ENCODE measurements at places on chromosomes 1 and 21. TPM values are rescaled to one million over a fixed set of nuclear protein-coding genes. Genes with fewer than 3 reads are reported as not detected.
A peak's percentile ranks its signal among the peaks of the same experiment; 100 is the strongest.

KIAA1614 gene
- total RNA-seq: not detected

DNA sequence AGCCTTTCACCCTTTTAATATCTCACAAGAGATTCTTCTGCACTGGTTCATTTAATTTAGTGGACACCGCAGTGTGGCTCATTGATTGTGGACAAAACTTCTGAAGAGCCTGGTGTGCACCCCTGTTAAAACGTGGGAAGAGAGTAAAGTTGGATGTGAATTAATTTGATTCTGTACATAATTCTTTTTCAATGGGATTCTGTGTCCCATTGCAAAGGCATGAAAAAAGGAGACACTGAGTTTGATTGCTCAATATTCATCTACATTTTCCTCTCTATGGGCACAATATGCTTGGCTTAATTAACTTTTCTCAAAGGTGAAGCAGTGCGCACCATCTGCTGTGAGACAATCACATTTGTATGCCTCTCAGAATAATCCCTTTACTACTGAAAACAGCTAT lies 95.1 kb downstream of the BARHL2 start:
- no peak for DNase-seq

DNA sequence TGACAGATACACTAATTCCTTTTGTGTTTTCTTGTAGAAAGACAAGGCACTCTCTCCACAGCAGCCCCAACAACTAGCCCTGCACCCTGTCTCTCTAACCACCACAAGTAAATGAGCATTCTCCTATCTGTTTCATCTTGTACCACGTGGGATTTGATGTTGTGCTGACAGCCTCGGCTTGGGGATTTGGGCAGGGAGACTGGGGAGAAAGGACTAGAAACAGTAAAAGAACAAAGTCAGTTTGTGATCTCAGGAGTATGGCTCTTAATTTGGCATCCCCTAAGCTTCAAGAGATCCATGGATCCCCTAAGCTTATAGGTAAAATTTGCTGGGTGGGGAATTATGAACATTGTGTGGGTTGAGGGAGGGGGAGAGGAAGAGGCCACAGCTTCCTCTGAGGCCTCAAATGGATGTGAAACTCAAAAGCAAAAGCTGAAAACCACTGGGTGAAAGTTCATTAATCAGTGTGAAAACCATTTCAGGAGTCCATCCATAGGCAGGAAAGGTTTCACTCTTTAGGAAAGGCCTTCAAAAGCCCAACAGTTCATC lies 3.1 kb downstream of the C1orf162 start:
- DNase-seq: no peak

DNA sequence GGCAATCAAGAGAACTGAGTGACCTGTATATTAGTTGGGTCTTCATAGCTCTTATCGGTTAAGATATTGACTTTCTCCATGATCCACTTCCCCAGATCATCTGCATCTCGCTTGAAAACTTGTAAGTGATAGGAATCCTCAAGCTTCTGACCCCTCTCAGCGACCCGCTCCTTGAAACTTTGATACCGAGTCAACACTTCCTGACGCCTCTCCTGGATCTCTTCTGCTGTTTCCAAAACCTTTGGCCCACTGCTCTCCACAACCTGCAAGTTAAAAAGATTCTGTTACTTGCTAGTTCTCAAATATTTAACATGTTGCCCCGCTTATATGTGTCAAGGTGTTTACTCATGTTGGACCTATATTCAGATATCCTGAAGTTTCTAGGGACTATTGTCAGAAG lies 1.4 kb downstream of the SPTA1 start:
- DNase-seq: no peak

GBP6 gene
- 2.2 TPM for total RNA-seq

MCOLN3 gene
- 8.4 TPM for total RNA-seq

GRCh38 chr21:45135868-45136267 lies 61.5 kb downstream of the ADARB1 start:
- DNase-seq: no peak

- DNase-seq: no peak
These were observed 16.3 kb upstream of the ACKR1 start for GRCh38 chr1:159188375-159188788.

PDZK1 gene
- 3.4 TPM for total RNA-seq

KCND3 gene
- total RNA-seq: not detected

- DNase-seq: no peak
These were observed 316.2 kb downstream of the HMCN1 start for GRCh38 chr1:186050360-186050759.

DNA sequence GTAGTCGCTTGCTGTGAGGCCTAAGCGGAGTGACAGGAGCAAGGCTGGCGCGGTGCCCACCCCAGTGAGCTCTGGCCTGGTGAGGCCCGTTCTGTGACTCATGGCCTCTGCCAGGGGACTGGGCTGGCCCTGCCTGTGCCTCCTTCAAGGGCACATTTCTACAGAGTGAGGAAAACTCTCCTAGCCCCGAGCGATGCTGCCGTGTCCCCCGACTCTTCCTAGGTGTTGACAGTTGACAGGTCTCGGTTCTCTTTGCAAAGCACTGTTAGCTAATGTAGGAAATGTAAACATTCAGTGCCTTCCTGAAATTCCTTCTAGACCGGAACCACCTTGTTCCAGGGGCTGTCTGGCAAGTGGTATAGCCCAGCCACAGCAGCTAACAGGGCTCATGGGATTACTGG lies 43.9 kb downstream of the ABCG1 start:
- DNase-seq: peak; percentile 66

C1QTNF12 gene
- 11.8 TPM for total RNA-seq

ADCY10 gene
- total RNA-seq: 0.28 TPM

GRCh38 chr1:117512728-117513321 lies 93.0 kb upstream of the TENT5C start:
- no peak for DNase-seq

GRCh38 chr1:115755456-115756370 lies 12.8 kb downstream of the CASQ2 start:
- no peak for DNase-seq

DNA sequence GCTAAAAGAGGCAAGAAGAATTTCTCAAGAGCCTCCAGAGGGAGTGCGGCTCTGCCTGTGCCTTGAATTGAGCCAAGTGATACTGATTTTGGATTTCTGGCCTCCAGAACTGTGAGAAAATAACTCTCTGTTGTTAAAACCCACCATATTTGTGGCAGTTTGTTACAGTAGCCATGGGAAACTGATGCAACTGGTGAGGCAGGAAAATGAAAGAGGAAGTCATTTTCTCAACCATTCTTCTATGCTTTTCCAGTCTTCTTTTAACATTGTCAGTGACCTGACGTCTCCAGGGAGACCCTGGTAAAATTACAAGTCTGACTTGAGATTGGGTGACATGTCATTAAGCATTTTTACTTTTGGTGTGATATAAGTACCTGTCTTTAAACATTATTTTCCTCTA lies 5.8 kb downstream of the OR6P1 start:
- DNase-seq: no peak

GUCA2B gene
- not detected for total RNA-seq

DNA sequence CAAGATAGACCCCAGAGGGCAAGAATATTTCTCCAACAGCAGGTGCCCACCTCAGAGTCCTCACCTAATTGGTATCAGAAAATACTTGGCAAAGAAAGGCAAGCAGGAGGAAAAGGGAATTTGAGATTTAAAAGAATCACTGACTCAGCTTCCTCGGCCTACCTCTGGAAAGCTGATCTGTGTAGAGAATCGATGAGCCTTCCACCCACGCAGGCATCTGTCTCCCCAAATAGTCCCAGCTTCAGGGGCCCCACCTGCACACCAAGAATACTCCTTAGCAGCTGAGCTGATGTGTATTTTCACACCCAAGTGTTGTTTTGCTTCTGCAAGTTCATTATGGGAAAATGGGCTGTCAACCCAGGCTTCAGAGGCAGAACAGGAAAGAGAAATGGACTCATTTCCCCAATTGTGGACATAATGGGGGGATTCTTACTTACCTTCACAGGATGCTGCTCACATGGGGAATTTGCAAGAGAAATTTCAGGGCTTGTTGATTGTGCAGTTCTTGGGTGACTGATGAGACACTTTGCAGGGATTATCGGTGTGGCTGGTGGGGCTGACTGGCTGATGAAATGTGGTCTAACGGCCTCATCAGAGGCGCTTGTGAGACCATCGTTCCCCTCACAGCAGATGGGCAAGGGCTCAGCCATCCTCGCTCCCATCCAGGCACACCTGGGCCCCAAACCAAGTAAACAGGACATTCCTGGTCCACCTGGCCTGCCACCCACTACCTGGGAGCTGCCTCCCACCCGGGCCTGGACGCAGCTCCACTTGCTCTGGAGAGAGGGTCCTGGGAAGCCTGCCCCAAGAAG lies 436.3 kb downstream of the PTPRU start:
- DNase-seq: no peak

DNA sequence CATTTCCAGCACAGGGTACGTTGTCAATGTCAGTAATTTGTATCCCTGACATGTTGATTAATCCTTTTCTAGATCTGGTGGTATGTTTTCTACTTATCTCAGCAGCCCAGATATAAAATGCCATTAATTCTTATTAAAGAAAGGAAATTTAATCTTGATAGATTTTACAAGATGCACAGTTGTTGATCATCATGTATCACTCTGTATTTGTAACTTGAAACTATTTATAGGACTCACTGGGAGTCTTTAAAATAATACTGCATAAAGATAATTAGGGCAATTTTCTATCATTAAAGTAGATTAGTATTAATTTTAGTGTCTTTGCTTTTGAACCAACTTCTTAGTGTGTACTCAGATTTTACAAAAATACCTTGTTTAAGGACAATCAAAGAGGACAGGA lies 84.9 kb downstream of the GREM2 start:
- DNase-seq: no peak

MMP23B gene
- 4.9 TPM for total RNA-seq

ZP4 gene
- not detected for total RNA-seq

Data from PC-9 (cell line).